ENCODE measurements at places on chromosomes 7 and 10. TPM values are rescaled to one million over a fixed set of nuclear protein-coding genes. Genes with fewer than 3 reads are reported as not detected.

The BLNK gene
- not detected for total RNA-seq

The IGFBP3 gene
- 686 TPM for total RNA-seq

The NEURL1 gene
- not detected for total RNA-seq

The TAS2R41 gene
- not detected for total RNA-seq

The WDFY4 gene
- not detected for total RNA-seq

The HMX3 gene
- total RNA-seq: not detected

The CYP2C8 gene
- not detected for total RNA-seq

The ASIC3 gene
- not detected for total RNA-seq

The SPAM1 gene
- total RNA-seq: not detected

The ZNF273 gene
- total RNA-seq: 1.9 TPM

The NT5C2 gene
- total RNA-seq: 55.6 TPM

The HPS1 gene
- total RNA-seq: 58.0 TPM

The TWIST1 gene
- total RNA-seq: 13.5 TPM

The CPEB3 gene
- 0.65 TPM for total RNA-seq

The AKR1C1 gene
- 48.6 TPM for total RNA-seq

Measured in cardiac atrium fibroblast (primary cell).